ENCODE measurements at places on chromosomes 3 and 15. TPM values are rescaled to one million over a fixed set of nuclear protein-coding genes. Genes with fewer than 3 reads are reported as not detected.

DNA sequence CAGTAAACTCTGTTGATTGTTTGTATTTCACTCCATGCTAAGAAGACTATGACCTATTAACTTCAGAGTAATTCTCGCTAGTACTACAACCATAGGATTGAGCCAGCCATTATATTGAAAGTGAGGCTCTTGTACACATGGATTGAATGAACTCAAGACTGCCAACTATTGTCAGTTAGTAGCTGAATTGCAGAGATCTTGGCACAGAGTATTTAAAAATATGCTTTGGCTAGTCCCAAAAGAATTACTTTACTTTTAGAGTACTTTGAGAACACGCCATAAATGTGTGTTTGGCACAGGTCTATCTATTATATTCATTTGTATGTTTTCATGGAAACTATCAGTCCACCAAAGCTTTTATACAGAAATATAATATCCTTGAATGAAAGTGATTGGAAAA is 226.7 kb upstream of the DCBLD2 start:
- no peak for DNase-seq

DNA sequence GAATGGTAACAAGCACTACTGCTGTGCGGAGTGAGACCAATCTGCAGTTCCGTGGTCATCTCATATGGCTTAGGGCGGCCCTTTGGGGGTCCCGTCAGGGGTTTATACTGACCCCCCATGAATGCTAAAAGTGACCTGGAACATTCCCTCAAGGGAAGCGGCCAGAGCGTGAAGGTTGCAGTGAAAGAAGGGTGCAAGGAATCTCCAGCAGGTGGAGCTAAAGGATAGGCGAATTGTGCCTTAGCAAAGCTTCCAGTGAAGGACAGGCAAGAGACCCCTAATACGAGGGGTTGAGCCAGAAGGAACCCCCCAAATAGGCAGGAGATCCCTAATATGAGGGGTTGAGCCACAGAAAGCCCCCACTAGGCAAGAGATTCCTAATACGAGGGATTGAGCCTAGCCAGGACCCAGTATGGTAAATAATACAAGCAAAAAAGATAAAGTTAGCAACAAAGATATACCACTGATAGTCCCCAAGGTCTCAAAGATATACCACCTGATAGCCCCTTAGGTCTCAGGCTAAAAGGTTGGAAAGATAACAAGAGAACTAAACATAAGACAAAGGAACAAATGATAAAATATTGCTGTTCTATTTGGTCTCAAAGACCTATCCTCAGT is 32.8 kb downstream of the ZNF589 start:
- DNase-seq: no peak

- DNase-seq: no peak
These were observed 53.1 kb upstream of the CFAP161 start for GRCh38 chr15:81080996-81081395.

GRCh38 chr3:30085486-30085885 is 520.9 kb upstream of the TGFBR2 start:
- no peak for DNase-seq

GRCh38 chr15:90145761-90146160 is 43.5 kb upstream of the IDH2 start:
- DNase-seq: no peak

- DNase-seq: no peak
These were observed 1.2 kb downstream of the GBE1 start for GRCh38 chr3:81760215-81760614.

GRCh38 chr3:115655761-115656282 is 32.5 kb downstream of the GAP43 start:
- DNase-seq: no peak

FILIP1L gene
- 86.6 TPM for total RNA-seq

GREM1 gene
- total RNA-seq: 1.1 TPM

GOLGA8T gene
- 1.4 TPM for total RNA-seq

POLQ gene
- 0.77 TPM for total RNA-seq

ZDHHC23 gene
- 2.2 TPM for total RNA-seq

Measured in left cardiac atrium (tissue), 4 donors.